ENCODE measurements at places on chromosomes 16 and 17.
A peak's percentile ranks its signal among the peaks of the same experiment; 100 is the strongest.

GRCh38 chr17:50913120-50913519, 47.0 kb upstream of the TOB1 start:
- DNase-seq: no peak

DNA sequence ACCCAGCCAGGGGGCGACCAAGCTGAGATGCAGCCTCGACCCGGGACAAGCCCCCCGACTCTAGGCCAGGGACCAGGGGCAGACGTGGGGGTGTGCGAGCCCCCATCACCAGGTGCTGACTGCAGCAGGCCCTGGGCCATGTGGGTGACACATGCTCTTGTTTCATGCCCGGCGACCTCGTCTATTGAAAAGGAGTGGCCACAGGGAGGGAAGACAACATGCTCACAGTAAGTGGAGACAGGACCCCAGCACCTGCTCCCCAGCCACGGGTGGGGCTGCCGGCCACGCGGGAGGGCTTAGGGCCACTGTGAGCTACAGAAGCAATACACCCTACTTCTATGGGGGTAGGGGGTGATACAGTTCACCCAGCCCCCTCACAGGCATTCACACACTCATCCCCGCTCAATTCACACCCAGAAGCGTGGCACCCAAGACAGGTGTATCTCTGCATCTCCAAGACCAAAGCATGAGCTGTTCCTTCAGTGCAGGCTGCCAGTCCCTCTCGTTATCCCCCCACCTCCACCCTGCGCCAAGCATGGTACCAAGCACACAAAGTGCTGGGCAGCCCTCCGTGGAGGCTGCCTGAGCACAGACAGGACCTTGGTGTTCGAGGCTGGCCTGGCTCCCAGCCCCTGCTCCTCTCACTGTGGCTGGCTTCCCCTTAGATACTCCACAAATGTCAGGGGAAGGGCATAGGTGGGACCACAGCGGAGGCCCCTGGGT, 13.6 kb downstream of the VASN start:
- DNase-seq: no peak

DNA sequence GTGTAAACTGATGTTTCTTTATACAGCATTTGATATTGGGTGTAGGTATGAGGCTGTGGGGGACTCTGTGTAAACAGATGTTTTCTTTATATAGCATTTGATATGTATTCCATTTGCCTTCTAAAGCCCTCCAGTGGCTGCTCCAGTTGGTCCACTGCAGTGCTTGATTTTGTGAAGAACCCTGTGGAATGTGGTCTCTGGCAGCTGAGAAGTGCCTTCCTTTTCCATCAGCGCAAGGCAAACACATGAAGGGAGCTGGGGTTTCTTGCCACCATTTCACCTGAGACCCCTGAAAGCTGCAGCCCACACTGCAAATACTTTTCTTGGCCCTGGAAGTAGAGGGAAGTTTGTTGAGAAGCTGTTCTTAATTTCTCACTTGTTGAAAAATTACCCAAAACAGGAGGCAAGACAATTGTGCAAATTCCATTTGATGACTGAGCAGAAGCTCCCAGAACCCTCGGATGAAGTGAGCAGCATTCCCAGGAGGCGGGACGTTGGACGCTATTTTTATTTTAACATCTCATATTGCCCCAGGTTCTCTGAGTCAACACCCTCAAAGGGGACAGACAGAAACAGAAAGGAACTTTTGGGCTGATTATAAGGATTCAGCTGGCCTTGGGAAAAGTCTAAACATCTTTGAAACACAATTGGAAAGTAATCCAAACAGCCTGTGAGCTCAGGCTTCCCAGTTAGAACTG, 158.5 kb upstream of the RPH3AL start:
- DNase-seq: no peak

DNA sequence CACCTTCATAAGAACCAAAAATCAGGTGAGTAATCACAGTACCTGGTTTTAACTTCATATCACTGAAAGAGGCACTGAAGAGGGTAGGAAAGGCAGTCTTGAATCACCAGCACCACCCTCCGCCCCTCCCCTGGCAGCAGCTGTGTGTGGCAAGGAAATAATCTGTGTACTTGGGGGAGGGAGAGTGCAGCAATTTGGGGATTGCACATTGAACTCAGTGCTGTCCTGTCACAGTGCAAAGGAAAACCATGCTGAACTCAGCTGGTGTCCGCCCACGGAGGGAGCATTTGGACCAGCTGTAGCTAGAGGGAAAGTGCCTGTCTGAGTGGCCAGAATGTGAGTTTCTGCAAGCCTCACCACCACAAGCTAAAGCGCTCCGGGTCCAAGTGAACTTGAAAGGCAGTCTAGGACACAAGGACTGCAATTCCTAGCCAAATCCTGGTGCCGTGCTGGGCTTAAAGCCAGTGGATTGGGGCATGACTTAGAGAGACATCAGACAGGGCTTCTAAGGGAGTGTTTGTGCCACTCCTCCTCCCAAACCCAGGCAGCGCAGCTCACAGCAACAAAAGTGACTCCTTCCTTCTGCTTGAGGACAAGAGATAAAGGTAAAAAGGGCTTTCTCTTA, 39.7 kb upstream of the ALDH3A1 start:
- DNase-seq: no peak

GRCh38 chr17:29378500-29378899, 11.7 kb upstream of the TAOK1 start:
- no peak for DNase-seq

DNA sequence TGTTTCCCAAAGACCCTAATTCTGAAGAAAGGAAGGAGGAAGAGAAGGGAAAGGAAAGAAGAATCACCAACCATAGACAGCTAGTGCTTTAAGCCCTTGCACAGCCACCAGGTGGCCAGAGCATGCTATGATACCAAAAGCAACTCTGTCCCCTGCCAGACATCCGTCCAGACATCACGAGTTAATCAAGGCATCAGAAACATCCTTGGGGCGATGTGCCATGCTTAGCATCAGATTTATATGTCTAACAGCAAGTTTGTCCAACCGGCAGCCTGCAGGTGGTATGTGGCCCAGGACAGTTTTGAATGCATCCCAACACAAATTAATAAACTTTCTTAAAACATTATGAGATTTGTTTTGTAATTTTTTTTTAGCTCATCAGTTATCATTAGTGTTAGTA, 2.9 kb upstream of the CRYBA1 start:
- DNase-seq: no peak

- no peak for DNase-seq
These were observed 4.5 kb downstream of the NUP93 start for GRCh38 chr16:56734429-56734828.

DNA sequence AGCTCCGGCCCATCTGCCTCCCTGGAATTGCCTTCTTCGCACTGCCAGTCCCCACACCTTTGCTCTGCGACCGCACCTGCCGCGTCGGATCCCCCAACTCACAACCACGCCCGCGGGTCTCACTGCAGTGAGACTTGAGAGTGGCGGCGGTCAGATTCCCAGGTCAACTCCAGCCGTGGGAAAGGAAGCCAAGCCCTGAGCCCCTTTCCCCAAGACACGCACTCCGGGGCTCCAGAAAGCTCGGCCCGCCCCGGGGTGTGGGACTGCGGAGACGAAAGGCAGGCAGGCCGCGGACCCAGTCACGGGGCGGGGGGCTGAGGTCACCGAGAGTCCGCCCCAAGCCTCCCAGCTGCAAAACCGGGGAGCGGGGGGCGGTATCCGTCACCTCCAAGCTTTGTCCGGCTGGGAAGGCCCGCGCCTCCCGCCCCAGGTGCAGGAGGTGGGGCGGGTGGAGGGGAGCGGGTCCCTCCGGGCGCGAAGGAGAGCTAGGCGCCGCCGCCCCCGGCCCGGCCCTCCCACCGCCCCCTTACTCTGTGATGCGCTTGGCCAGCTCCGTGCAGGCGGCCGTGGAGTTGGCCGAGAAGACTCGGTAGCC, 615 bp downstream of the PRPSAP1 start:
- DNase-seq: peak; percentile 23

GRCh38 chr17:45040459-45040858, 11.0 kb downstream of the DCAKD start:
- no peak for DNase-seq

DNA sequence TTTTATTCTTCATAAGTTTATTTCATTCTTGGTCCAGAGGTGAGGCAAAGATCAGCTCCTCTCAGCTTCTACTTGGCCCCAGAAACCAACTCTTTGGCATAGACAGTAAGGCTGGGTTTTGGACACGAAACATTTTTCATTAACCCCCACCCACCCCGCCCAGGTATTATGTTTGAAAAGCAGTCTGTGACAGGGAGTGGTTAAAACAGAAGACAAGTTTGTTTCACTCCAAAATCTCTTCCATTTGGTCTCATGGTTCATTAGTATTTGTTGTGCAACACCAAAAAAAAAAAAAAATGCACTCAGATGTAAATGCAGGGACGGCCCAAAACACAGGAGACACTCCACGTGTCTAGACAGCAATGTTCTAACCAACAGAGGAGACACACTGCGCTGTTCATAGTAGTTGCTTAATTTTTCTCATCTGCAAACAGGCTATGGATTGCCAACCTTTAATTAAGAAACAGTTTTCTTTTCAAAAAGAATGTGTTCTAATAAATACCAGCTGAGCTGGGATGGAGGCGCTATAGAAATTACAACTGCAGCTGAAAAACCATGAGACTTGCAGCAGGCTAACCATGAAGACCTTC, 39.8 kb upstream of the MMP2 start:
- DNase-seq: no peak

GRCh38 chr16:69893106-69893505, 58.0 kb upstream of the CLEC18A start:
- DNase-seq: no peak

GRCh38 chr17:74795327-74796020, 19.3 kb upstream of the NAT9 start:
- DNase-seq: no peak

DNA sequence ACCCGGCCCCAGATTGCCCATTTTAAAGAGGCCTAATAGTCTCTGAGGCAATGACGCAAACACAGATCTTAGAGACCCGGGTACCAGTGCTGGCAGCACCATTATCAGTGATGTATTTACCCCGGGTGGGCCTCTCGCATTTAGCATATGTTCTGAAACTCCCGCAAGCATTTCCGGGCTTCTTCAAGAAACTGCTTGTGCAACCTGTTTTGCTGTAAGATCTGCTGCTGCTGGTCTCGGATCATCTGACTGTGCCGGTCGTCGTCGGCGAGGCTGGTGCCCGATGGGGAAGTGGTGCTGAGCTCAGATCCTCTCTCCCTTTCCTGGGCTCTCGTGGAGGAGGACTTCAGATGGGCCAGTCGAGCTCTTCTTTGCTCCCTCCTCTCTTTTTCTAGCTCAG, 12.5 kb downstream of the CEP295NL start:
- DNase-seq: peak; percentile 73

GRCh38 chr17:39618246-39618913, 8.4 kb upstream of the PPP1R1B start:
- DNase-seq: no peak

DNA sequence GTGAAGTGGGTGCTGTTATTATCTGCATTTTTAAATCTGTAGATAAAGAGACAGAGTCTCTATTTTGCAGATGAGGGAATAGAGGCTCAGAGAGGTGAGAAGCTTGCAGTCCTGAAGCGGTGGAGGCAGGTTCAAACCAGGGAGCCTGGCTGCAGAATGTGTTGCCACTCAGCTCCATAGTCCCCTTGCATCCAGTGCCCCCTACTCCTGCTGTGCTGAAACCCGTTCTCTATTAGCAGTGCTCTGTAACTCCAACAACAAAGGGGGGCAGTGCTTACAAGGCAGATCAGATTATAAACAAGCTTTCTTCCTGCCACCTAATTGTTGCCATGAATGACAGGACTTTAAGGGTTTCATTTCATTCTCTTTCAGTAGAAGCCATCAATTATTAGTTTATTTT, 118.1 kb upstream of the CACNG3 start:
- no peak for DNase-seq

GRCh38 chr16:89018282-89019158, 41.5 kb upstream of the CBFA2T3 start:
- DNase-seq: no peak
